ENCODE measurements at places on chromosomes 3 and 15.

- no peak for DNase-seq
Measured at GRCh38 chr3:156433138-156433537, 121.8 kb downstream of the SSR3 start.

DNA sequence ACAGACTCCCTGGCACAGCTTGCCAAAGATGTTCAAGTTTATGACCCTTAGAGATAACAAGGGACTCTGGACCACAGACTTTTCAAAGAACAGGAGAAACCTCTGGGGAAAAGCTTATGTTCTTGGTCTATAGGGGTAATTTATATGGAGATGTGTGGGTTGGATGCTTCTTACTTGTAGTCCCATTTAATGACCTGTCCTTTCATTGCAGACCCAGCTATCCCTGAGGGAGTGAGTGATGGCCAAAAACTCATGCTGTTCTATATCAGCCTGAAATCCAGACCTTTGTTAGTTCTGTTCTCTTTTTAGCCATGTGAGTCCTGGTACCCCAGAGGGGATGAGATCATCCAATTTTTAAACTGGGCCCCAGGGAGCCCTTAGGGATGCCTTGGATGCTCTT is 43.7 kb upstream of the MRPL3 start:
- no peak for DNase-seq

DNA sequence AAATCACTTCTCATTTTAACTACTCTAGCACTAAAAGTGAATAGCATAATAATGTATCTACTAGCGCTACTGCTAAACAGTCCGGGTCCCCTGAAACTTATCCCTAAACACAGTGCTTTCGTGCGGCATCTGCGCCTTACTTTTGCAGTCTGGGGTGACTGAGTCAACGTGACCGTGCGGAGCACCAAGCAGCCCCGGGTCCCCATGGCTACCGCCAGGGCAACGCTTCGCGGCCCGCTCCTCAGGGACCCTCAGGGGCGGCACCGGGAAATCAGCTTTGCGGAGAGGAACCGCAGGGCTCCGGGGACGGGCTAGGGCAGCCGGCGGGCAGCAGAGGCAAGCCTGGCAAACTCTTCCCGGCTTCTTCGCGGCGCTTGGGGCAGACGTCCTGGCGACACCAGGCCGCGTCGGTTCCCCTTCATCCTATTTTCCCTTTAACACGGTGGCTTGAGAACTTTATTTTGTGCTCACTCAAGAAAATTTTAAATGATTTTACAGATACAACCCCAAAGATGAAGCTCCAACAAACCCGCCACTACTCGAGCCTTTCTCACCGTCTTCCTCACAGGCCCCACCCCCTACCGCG is 757 bp upstream of the DIPK2A start:
- DNase-seq = peak; percentile 51

DNA sequence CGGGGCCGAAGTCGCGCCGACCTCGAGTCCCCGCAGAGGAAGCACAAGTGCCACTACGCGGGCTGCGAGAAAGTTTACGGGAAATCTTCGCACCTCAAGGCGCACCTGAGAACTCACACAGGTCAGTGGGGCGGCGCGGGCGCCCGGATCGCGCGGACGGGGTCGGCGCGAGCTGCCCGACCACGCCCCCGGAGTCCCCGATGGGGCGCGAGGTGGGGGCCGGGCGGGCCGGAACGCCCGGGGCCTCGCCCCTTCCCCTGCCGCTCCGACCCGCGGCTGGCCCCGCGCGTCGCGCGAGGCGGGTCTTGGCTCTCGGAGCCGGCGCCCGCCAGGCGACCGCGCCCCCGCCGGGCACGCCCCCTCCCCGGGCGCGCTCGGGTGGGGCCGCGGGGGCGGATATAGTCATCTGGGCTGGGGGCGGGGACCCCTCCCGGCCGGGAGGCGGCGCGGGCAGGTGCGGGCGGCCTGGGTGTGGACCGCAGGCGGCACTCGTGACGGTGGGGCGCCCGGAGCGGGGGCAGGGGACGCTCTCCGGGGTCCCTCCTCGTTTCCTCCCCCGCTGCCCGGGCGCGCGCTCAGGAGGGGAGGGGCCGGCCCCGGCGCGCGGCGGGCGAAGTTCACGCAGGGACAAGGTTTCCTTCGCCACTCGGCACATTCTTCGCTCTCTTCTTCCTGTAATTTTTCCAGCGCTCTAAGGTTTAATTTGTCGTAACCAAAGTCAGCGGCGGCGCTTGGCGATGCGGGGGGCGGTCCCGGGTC is 1.2 kb downstream of the KLF13 start:
- peak; percentile 63 for DNase-seq

DNA sequence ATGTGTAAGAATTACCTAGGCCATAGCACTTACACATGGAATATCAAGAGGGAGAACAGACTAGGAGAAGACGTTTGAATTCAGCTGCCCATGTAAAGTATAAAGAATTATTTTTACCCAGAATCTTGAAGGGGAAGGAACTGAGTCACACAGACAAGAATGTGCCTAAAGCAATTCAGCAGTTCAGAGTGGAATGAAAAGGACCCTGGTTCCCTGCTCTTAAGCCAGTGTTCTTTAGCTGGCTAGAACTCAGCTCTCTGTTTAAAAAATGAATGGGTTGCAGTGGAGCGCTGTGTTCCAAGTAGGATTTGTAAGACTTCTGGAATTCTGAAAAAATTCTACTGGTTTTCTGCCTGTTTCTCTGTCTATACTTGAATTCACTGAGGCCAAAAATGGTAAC is 440.2 kb downstream of the LPP start:
- no peak for DNase-seq

GRCh38 chr3:188208516-188208981 is 54.6 kb downstream of the LPP start:
- no peak for DNase-seq

DNA sequence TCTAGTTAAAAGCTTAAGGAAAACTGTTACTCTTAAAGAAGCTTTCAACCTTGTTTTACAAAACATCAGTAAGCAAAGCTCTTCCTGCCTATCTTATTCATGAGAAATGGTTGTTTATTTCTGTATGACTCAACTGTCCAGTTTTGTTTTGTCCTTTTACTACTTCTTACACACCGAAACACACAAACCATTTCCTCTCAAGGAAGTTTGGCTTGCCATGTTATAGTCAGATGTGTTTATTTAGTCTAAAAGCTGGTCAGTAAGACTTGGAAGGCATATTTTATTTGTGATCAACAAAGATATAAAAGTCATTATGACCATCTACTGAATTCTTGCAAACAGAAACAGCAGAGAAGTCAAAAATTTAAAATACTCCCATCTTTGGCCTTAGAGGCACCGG is 53.2 kb upstream of the RBSN start:
- no peak for DNase-seq

- DNase-seq = no peak
Measured at GRCh38 chr15:101248274-101248673, 3.6 kb downstream of the CHSY1 start.

GRCh38 chr15:100484443-100484842 is 44.3 kb downstream of the CERS3 start:
- no peak for DNase-seq

GRCh38 chr3:148074946-148075345 is 622.8 kb upstream of the AGTR1 start:
- DNase-seq = no peak

DNA sequence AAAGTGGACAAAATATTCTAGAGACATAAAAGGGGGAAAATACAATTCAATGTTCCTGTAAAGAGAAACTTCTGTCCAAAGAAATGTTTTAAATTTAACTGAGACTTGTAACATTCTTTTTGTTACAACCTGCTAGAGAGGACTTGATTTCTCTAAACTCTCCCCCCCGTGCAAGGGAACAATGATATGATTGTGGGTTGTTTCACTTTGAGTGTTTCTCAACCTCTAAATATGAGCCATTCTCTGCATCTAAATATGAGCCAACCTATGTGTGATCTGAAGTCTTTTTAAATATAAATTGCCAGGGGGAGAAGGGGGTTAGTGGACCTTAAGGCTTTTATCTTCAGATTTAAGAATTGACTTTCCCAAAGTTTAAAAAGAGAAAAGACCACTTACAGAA is 14.6 kb downstream of the ZNF860 start:
- DNase-seq = no peak

DNA sequence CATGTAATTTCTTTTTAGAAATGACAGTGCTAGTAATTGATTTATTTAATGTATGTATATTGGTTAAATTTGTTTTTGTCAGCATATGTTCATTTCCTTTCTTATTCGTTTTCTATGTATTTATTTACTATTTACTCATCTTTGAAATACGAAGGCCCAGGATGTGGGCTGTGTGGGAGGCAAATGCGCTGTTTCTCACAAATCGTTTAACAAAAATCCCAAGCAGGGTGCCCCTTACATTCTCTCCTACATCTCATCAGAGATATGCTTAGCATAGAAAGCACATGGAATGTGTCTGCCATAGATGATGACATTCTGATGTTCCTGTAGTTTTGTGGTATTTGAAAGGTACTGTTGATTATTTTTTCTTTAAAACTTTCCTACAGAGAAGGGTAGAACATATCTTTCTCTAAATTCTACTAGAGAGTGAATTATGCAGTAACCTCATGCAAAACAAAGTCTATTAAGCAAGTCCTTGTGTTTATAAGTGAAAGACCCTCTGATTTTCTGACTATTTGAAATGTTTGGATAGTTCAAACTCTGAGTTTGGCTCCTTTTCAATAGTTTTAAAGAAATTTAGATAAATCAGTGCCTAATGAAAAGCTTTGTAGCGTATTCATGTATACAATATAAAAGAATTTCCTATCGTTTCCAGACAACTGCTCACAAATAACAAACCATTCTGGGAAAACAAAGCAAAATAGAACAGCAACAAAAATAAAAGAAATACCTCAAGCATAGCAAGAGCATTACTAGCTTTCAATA is 111.1 kb upstream of the VGLL3 start:
- DNase-seq = no peak

- DNase-seq = peak; percentile 84
Measured at GRCh38 chr3:129399145-129399894, 29.1 kb downstream of the EFCAB12 start.

DNA sequence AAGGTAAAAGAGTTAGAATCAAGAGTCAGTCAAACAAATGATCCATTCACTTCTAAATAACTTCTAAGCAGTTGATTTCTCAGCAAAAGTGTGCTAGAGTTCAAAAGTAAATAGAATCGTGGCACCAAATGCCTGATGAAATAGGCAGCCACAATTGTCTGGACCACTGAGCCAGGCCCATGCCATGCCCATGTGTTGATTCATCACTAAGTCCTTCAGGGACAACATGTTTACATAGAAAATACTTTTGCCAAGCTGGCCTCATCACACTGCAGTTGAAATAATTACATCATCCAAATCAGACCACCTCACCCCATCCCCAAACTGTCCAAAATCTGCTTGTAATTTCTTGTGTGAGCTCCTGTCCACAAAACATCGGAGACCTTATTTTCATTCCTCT is 216.3 kb downstream of the IGSF11 start:
- no peak for DNase-seq

GRCh38 chr3:49868862-49869466 is 742 bp downstream of the CAMKV start:
- no peak for DNase-seq

DNA sequence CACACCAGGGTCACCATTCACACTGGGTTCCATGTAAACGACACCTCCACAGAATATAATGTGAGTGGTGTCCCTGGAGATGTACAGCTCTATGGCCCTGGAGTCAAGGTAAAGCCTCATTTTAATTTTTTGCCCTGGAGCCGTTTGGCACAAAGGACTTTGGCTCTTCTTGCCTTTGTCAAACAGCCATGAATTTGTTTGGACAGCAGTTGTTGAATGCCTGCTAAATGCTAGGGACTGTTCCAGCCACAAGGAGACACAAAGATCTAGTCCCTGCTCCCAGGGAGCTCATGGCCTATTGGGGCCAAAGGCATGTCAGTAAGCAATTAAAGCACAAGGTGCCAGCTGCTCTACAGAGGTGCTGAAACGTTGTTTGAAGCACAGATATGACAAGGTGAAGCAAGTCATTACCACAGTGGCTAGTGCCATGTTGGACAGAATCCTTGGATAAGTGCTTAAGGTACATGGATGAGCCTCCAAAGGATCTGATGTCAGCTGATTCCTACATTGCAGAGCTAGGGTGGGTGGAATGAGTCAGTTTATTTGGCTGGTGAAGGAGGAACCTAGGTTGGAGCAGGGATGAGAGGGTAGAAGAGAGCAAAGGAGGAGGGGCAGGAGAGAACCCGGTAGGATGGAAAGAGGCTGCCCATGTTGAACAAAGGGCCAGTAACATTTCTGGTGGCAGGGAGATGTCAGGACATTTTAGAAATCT is 171.9 kb upstream of the CTDSPL start:
- no peak for DNase-seq

DNA sequence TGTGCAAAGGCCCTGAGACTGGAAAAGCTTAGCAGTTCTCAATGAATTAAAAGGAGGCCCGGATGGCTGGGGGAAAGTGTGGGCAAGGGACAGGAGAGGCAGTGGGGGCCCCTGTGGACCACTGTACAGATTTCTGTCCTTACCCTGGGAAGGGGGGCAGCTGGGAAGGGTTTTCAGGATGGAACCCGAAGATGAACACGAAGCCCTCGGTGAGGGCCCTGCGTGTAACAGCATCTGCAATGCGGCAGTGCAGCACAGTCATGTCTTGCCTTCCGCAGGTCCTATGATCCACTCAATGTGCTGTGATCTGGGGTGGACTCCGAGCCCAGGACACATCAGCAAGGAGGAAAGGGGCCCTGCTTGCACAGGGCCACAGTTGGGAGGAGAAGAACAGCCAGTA is 7.9 kb upstream of the ATP2B2 start:
- DNase-seq = no peak

DNA sequence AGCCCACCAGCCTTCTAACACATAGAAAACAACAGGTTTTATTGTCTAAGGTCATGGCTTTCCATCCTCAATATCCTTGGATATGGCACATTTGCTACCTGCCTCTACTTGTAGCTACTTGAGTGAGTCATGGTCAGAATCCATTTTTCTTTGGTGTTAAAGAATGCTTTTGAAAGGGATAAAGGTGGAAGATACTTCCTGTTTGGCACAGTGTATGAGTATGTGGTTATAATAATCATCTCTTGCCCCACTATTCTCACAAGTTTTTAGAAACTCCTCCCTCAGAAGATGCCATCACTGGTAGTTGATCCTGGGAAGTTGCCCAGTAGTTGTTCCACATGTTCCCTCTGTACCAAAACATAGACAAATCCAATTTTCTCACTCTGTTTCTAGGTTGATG is 508.6 kb upstream of the IL12A start:
- no peak for DNase-seq

All from GM10248 (cell line).